ENCODE measurements at places on chromosomes 6 and 20. TPM values are rescaled to one million over a fixed set of nuclear protein-coding genes. Genes with fewer than 3 reads are reported as not detected.

Gene TASP1
- 21.2 TPM for total RNA-seq

Gene RNF39
- not detected for total RNA-seq

Gene HLA-DRB1
- total RNA-seq, result 78.2 TPM

Gene PSMB9
- 25.6 TPM for total RNA-seq

Gene PNRC1
- 280 TPM for total RNA-seq

Gene SCUBE3
- total RNA-seq, result 50.1 TPM

Gene TMEM74B
- 0.71 TPM for total RNA-seq

Gene RHAG
- total RNA-seq, result 0.28 TPM

DNA sequence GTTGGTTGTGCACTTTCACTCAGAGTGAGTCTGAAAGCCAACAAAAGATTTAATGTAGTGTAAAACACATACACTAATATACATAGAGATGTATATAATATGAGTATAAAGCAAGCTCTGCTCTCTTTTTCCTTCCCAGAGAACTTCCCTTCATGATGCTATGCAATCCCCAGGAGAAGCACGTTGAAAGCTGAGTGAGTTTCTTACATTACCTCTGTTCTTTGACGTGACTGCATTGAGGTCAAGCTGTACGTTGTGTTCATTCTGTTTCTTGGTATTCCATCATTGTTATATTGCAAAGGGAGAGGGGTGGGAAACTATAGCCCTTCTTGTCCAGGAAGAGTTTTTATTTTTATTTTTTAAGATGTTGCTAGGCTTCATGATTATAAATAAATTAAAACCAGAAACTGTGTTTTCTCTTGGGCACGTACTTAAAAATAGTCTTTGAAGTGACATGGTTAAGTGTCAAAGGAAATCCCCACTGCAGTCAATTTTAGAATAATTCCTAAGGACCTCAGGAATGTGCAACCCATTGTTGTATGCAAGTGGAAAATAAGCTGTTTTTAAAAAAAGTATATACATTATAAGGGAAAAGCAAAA, 651.0 kb downstream of the CD109 start:
- DNase-seq, result no peak

DNA sequence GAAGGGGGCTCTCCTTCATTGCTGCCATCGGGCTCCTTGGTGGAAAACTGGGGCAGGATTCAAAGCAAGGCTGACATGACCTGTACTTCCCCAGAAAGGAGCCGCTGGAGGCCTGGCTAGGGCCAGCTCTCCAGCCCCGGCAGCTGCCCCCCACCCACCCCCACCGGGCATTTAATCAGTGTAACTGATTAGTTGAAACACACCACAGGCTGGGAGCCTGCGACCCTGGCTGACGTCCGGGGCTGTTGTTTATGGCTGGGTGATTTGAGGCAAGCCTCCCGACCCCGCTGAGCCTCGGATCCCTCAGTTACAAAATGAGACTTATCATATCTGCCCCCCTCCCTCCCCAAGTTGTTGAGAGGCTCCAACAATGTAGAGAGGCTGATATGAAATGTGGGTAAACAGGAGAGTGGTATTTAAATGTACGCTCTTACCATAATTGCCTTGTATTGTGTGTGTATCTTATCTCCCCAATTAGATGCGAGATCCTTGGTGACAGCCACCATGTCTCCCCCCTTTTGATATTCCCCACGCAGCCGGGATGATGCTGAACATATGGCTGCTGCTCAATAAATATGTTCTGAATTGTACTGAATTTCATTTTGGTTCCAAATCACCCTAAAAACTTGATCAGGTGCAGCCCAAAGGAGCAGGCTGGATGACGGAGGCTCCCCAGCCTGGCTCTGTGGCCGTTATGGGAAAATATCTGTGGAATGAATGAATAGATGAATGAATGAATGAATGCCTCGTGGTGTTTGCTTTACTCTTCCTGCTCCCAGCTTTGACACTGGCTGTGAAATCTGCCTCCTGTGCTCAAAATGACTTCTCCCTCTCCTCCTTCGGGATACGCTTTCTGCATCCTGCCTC, 31.8 kb upstream of the APCDD1L start:
- no peak for DNase-seq

DNA sequence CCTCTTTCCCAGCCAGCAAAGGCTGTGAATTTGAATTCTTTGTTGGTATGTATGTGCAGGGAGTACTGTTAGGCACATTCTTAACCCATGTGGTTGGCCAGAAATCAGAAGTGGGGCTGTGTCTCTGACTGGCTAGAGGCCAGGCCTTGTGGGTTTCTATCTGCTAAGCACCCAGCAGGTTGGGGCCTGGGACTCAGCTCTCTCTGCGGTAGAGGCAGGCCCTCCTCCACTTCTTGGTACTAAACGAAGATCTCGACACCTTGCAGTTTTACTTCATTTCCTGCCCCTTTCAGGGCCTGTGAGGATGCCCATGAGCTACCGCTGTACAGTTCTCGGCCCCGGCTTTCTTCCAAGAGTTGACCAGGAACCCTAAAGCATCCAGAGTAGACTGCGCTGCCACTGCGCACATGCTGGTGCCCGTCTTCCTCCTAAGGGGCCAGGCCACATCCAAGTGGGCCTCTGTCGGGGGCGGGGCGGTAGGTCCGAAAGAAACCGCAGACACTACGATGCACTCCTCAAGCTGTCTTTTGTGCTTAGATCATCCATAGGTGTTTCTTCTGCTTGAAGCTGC, 51.1 kb downstream of the TCP11 start:
- DNase-seq, result peak; percentile 65

DNA sequence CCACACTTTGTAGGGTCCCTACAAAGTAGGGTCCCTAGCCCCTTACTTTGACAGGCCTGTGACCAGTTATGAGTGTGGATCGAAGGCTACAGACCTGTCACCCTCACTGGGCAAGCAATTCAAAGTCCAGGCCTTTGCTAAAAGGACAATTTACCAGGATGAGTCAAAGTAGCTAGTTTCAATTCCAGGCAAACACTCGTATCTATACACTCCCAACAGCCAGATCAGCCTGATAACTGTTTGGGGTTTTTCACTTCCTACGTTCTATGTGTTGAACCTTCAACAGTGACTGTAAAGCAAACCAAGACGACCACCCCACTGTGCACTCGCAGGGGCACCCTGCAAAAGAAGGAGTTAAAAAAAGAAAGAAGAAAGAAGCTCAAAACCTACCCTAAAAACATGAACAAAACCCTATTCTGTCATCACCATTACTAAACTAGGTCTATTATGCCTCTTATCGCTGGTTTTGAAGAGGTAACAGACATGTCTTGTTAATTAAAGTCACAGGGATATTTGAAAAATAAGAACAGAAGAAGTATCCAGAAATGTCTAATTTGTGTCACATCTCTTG, 3.2 kb downstream of the GFOD1 start:
- DNase-seq, result no peak

GRCh38 chr20:38110525-38111178, 54.4 kb downstream of the TGM2 start:
- no peak for DNase-seq

DNA sequence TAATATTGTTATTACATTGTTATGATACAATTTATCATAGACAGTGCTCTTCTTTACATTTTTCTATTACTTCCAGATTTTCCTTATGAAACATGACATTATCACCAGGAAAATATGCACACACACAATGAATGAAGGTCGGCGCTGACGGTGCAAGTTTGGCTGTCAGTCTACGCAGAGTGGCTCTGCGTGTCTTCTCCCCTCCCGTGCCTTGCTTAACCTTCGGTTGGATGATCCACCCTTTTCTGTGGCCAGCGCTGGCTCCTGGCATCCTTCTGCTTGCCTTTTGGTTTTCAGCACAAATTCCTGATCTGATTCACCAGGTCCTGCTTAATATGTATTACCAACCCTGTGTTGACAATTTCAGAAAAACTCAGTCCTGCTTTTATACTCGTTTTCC, 157.4 kb downstream of the TSHZ2 start:
- no peak for DNase-seq

DNA sequence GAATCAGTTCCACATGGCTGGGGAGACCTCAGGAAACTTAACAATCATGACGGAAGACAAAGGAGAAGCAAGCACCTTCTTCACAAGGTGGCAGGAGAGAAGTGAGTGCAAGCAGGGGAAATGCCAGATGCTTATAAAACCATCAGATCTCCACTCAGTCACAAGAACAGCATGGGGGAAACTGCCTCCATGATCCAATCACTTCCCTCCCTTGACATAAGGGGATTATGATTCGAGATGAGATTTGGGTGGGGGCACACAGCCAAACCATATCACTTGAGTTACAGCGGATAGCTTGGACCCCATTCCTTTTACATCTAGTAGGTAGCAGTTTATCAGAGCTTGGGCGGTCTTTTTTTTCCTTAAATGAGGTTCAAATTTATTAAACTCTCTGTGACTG, 19.1 kb downstream of the AFDN start:
- DNase-seq, result no peak

- DNase-seq, result peak; percentile 83
These were observed 410 bp downstream of the SYNE1 start for GRCh38 chr6:152636609-152637295.

DNA sequence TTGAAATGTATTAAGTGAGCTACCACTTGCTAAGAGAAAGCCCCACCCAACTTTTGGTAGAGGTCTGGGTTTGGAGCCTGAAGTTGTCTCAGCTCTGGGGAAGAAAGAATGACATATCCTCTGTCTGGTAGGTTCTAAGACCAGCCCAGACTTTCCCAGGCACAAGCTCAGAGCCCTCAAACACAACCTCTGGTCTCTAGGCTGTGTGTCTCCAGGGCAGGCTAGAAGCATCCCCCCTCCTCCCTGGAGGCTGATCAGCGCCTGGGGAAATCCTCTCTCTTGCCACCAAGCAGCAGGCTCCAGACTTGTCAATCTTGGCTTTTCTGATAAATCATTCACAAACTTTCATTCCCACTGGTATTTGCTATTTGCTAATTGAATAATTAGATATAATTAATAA, 226.5 kb upstream of the CST7 start:
- no peak for DNase-seq

GRCh38 chr6:84785671-84786070, 21.3 kb upstream of the TBX18 start:
- DNase-seq, result no peak

DNA sequence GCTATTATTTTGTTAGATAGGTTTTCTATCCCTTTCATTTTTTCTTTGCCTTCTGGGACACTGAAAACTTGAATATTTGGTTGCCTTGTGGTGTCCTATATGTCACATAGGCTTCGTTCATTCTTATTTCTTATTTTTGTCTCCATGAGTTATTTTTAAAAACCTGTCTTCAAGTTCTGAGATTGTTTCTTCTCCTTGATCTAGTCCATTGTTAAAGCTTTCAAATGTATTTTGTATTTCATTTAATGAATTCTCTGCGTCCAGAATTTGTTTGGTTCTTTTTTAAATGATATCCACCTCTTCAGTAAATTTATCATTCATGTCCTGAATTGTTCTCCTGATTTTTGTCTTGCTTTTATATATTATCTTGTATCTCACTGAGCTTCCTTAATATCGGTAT, 243.2 kb upstream of the BMP2 start:
- no peak for DNase-seq

- no peak for DNase-seq
These were observed 72.4 kb upstream of the XRN2 start for GRCh38 chr20:21230686-21231085.

Data from posterior vena cava (tissue), 2 donors.